NCI-H2081 treated with DMSO at 0.1 percent for 48 hours (cell line): ENCODE measurements at places on chromosomes 5 and 9.

- no peak for DNase-seq
Observed at GRCh38 chr5:141773779-141774562, 91.9 kb upstream of the ARAP3 start.

DNA sequence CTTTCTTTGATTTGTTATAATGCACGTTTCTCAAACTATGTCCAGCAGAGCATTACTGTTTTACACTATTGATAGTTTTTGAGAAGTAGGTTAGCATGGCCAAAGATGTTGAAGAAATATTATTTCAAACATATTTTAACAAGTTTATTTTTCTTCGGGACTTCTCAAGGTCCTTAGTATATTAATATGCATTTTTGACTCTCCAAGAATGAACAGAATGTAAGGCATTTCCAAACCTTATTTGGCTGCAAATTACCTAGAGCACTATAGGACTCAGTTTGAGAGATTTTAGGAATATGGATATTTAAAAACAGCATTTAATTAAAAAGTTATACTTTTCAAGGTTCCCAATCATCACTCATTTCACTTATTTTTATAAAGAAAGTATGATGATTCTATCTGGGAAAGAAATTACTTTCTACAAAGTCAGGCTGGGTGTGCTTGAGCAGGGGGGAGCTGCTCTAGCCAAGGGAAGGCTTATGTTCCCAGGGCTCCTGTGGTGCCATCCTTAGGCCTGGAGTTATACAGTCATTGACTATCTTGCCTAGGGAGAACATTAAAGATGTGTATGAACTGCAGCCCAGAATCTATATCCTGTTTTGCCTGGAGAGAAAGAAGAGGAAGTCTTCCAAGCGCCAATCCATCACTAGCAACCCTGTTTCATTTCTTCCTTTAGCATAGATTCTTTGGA, 27.6 kb upstream of the NREP start:
- no peak for DNase-seq

GRCh38 chr9:71744754-71745521, 23.4 kb downstream of the CEMIP2 start:
- DNase-seq: no peak

DNA sequence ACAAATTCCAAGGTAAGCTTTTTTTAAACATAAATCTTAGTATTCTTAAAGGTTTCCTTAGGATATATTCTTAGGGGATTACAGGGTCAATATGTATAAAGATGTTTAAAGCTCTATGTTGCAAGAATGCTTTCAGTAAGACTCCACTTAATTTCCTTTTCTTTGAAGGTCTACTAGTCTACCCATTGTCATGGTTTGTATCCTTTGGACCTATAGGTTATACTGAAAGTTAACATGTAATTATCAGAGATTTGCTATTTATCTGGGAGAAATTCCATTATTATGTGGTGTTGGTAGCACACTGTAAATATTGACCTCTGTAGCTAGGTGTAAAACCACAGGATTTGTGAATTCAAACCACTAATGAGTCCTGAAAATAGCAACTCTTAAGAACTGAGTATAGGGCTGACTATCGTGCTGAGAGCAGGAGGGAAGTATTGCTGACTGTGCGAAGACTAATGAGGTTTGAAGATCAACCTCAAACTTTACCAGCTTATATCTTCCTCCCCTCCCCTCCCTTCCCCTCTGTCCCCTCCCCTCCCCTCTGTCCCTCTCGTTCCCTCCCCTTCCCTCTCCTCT, 85.6 kb downstream of the GADD45G start:
- no peak for DNase-seq

DNA sequence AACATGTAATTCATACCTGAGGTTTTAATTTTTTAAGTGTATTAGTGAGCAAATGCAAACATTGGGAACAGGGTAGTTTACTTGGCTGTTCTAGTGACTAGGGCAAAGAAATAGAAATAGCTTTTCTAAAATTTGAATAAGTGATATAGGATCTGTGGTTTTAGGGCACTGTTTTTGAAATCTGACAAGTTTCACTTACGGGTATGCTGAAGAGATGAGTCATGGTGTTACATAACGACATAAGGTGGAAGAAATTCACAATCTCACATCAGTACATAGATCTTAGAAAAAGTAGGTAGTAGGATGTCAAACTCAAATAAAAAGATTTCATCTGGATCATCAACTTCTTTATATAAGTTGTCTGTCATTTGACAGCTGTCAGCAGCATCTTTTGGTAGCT, 772.3 kb downstream of the MAT2B start:
- DNase-seq: no peak

- DNase-seq: no peak
Observed at GRCh38 chr9:95493402-95493801, 23.4 kb downstream of the PTCH1 start.

DNA sequence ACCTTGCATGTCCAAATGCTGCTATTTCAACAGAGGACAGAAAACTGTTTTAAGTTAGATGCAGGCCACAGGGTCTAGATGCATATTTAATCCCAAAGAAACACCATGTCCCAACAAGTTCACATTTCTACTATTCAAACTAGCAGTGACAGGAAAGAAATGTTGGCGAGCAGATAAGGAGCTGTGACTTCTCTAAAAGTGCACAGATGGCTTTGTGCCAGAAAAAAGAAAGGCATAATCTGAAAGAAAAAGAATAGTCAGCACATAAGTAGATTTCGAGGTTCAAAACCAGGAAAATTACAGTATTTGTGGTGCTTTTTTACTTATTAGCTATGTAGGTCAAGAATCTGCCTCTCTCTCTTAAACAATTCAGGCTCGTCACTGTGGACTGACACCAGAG, 178.3 kb downstream of the DNAH5 start:
- no peak for DNase-seq

DNA sequence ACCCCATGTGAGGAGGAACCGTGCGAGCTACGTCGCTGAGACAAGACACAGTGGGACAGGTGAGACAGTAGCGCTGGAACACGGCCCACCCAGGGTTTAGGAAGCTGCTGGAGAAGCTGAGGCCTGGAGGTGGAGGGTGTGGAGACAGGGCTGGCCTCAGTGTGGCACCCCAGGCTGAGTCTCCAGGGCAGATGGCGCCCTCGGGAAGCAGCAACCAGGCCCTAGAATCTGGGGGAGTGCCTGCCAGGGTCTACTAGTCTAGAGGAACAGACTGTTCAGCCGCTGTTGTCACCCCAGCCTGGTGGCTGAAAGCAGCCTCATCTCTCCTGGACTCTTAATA, 4.6 kb upstream of the TERT start:
- no peak for DNase-seq

- DNase-seq: no peak
Observed at GRCh38 chr5:129096382-129096991, 1.9 kb downstream of the ISOC1 start.

GRCh38 chr9:133054966-133055365, 6.8 kb upstream of the CEL start:
- DNase-seq: no peak

GRCh38 chr9:137575364-137575715, 3.4 kb downstream of the DPH7 start:
- DNase-seq: no peak

DNA sequence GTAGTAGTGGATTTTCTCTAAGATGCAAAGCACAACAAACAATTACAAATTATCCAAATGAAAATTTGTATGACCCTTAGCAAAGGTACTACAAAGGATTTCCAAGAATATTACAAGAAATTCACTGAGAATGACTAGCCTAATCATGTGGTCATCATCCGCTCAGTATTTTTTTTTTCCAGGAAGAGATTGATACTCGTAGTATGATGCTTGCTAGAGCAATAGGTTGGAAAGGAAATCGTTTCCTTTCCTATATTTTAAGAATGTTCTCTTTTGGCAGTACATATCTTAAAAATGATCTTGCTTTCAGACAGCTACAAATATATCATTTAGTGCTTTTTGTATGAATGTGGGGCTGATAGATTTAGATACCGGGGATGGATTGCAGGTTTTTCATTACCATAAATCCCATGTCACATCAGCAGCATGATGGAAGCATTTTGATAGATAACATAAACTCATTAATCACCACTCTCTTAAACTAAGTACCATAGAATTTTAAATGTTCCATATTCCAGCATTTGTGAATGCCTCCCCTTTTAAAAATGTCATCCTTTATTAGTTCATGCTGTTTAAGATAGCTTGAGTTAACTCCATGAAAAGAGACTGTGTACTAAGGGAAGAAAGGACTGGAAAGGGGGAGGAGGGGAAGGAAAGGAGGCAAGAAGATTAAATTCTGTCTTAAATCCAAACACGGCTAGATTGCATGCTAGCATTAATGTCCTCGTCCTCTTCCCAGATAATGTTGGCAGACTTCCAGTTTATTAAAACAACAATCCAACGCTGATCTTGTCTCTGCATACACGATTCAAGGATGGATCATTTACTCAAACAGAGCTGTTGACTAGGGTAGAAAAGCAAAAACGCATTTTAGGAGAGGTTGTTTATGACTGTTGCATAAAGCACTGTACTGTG, 311.7 kb upstream of the ZNF608 start:
- no peak for DNase-seq

DNA sequence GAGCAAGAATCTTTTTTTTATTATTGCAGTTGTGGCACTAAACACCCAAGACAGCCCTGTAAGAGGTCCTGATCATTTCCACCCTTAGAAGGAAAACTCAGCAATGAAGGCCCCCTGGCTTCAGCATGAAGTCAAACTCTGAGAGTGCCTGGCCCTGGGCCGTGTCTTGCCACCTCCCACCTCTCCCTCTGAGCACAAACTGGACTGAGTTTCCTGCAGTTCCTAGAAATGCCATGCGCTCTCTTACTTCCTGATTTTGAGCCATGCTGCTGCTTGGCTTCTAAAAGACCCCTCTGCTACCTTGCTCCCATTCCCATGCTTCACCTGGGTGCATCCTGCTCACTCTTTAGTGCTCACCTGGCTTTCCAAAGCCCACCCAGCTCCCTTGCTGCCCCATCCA, 140.4 kb upstream of the KLF9 start:
- no peak for DNase-seq

- no peak for DNase-seq
Observed at GRCh38 chr5:150579462-150580400, 60.7 kb upstream of the SYNPO start.

GRCh38 chr9:101119206-101119819, 90.8 kb downstream of the PLPPR1 start:
- no peak for DNase-seq

DNA sequence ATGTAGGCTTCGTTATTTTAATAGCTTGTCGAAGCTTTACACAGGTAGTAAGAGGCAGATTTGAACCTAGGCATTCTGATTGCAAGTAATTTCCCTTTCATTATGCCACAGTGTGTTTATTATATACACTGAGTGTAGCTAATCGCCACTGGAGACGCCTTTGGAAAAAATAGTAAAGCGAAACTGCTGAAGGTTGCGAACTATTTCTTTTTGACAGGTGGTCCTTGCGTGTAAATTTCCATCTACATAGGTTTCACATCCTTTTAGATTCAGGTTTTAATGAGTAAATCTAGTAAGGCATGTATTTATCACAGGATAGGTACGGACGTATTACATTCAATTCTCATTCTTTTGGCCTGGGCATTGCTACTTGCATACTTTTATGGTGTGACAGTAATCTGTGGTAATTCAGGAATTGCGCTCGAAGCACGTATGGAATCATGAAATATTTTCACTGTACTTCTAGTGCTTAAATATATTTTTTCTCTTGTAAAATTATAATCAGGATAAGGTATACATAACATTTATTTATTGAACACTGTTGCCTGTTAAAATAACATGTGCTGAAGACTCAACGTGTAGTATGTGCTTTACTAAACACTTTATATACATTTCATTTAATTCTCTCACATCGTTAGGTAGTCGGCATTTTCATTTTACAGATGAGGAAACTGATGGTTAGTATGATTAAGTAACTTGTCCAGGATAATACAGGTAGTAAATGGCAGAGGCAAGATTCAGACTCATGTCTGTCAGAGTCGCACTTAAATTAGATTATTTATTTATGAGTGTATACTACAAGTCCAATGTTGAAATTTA, 1.8 kb downstream of the MARCHF6 start:
- DNase-seq: peak; percentile 71
